HCT116 (cell line): ENCODE measurements at places on chromosomes 4 and X.

DNA sequence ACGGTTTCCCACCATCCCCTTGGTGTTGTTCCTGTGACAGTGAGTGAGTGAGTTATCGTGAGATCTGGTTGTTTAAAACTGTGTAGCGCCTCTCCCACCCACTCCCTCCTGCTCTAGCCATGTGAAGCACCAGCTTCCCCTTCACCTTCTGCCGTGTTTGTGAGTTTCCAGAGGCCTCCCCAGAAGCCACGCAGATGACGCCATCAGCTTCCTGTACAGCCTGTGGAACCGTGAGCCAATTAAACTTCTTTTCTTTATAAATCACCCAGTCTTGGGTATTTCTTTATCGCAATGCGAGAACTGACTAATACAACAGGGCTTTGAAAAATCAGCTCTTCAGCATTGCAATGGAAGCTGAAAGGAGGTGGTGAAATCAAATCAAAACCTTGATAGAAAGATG is 50.0 kb downstream of the FGFBP1 start:
- no peak for DNase-seq

- no peak for DNase-seq
Measured at GRCh38 chrX:67953658-67954057, 409.8 kb downstream of the AR start.

- DNase-seq, result no peak
Measured at GRCh38 chr4:184397516-184398163, 76.7 kb downstream of the IRF2 start.

GRCh38 chrX:122546269-122546668 is 637.8 kb upstream of the GRIA3 start:
- no peak for DNase-seq

GRCh38 chr4:170022211-170022610 is 4.0 kb downstream of the MFAP3L start:
- no peak for DNase-seq

- no peak for DNase-seq
Measured at GRCh38 chr4:111045992-111046391, 423.1 kb upstream of the PITX2 start.

DNA sequence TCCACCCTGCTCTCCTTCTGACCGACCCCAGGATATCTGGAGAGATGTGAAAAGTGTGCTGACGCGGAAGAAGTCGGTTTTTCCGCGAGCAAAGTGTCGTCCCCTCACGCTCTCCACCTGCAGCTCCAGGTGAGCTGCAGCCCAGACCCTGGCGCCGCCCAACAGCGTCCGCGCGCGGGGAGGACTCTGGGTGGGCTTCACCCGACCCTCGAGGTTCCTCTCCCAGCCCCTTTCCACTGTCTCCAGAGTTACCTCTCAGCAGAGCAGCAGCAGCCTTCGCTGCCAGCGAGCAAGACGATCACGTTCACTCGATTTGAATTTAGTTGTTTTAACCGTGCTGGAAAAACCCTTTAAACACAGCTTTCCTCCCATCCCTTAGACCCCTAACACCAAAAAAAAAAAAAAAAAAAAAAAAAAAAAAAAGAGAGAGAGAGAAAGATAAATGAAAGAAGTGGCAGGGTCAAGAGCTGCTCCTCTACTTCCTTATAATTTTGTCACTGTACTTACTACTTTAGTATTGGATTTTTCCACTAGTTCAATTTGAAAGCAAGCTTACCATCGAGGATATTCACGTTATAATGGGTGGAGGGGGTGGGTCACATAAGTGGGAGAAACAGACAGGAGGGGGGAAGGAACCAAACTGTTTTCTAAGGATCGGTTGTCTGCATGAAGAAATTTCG is 758 bp upstream of the NR3C2 start:
- DNase-seq, result no peak

DNA sequence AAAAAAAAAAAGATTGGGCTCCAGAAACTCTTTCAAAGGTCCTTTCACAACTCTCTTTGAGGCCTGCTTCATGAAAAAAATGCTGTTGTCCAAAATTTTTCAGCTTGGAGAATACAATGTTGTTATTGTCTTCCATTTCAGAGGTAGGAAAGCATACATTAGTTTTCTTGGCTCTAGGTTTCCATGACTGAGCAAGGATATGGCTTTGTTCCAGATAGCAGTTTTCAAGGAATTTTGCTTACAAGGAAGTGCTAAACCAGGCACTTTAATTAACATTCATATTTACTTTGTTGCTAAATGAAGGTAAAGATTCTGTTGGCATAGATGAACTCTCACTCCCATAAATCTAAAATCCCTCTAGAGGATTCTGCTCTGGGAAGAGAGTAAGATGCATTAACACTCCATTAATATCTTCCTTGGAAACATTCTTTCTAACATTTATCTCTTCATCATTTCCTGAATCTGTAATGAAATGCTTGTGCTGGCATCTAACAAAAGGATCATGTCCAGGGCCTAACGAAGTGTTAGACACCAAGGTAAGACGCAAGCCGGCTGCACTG is 118.4 kb downstream of the COL25A1 start:
- no peak for DNase-seq

GRCh38 chrX:39828971-39829370 is 268.8 kb downstream of the BCOR start:
- DNase-seq, result no peak

- no peak for DNase-seq
Measured at GRCh38 chr4:40099010-40099409, 42.4 kb downstream of the N4BP2 start.

DNA sequence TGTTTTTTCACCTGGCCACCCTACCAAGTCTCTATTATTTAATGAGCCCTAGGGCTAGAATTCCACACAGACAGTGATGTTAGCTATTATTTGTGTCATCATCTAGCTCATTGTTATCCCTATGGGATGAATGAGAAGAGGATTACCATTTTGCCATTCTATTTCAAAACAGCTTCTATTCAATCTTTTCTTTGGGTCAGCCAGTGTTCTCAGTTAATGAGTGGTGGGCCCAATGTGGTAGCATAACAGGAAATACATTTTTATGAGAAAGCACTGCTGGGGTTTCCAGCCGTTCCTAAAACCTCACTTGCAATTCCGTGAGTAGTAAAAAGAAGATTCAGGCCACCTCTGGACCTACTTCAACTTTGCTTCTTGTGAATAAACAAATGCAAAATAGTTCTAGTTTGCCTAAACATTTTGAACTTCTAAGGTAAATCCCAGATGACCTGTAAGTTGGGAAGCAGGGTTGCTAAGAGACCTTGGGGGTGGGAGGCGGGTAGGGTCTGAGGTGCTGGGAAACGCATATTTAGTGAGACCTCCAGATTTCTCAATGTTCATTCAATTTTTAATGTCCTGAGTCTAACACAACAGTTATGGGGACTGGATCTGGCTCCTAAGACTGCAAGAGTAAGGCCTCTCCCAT is 24.8 kb upstream of the CYP2U1 start:
- DNase-seq, result no peak

DNA sequence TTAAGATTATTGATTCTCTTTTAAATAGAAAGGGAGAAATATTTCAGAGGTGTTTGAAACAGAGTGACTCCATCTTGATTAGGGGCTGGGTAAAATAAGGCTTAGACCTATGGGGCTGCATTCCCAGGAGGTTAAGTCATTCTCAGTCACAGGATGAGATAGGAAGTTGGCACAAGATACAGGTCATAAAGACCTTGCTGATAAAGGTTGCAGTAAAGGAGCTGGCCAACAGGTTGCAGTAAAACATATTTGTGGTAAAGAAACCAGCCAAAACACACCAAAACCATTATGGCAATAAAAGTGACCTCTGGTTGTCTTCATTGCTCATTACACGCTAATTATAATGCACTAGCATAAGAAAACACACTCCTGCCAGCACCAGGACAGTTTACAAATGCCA is 165.0 kb downstream of the SPIN4 start:
- DNase-seq, result peak; percentile 55

GRCh38 chr4:53959343-53960120 is 104.9 kb downstream of the CHIC2 start:
- no peak for DNase-seq

DNA sequence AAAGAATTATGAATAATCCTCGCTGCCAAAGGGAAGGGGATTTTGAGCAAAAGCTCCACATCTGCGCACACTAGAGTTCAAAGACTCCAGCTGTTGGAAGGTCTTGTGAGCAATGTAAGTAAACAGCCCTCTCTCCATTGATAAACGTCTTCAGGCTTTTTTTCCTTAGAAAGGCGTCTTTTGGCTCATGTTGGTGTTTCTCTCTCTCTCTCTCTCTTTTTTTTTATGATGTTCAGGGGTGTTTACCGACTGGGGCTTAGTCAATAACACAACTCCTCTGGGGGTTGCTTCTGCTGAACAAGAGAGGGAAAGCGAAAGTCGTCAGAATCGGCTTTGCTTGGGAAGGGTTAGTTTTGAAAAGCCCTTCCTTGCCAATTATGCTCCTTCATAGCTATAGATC is 53.2 kb upstream of the C1QTNF7 start:
- no peak for DNase-seq
